ENCODE measurements at places on chromosomes 1 and 21.
A peak's percentile ranks its signal among the peaks of the same experiment; 100 is the strongest.

- DNase-seq: no peak
Observed at GRCh38 chr1:15328351-15329103, 81.2 kb upstream of the EFHD2 start.

DNA sequence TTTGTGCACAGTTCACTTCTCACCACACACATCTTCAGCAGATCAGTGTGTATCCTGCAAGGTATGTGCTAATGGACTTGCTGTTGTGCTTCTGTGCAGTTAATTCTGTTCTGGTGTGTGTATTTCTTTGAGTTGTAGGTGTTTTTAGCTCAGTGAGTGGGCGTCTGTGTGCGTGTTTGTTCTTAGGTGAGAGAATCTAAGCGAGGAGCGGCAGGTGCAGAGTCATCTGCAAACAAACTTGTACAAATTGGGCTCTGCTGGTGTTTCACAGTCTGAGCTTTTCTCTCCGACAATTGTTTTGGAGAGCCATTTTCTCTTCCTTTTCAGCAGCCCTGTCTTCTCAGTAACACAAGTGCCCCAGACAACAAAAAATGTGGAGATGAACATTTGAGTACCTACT is 43.6 kb downstream of the ACP6 start:
- DNase-seq: no peak

GRCh38 chr1:93275634-93276295 is 69.9 kb upstream of the DR1 start:
- DNase-seq: no peak

- no peak for DNase-seq
Observed at GRCh38 chr1:18901147-18901951, 1.0 kb downstream of the ALDH4A1 start.

DNA sequence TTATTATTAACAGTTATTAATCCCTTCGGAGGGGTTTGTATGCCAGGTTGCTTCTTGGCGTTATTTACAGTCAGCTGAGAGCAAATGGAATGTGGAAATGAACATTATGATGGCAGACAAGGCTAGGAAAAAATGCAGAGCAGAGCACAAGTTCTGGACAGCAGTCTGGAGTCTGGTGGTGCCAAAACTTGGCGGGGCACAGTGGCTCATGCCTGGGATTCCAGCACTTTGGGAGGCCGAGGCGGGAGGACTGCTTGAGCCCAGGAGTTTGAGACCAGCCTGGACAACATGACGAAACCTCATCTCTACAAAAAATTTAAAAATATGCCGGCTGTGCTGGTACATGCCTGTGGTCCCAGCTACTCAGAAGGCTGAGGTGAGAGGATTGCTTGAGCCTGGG is 67.6 kb downstream of the CDC7 start:
- no peak for DNase-seq

DNA sequence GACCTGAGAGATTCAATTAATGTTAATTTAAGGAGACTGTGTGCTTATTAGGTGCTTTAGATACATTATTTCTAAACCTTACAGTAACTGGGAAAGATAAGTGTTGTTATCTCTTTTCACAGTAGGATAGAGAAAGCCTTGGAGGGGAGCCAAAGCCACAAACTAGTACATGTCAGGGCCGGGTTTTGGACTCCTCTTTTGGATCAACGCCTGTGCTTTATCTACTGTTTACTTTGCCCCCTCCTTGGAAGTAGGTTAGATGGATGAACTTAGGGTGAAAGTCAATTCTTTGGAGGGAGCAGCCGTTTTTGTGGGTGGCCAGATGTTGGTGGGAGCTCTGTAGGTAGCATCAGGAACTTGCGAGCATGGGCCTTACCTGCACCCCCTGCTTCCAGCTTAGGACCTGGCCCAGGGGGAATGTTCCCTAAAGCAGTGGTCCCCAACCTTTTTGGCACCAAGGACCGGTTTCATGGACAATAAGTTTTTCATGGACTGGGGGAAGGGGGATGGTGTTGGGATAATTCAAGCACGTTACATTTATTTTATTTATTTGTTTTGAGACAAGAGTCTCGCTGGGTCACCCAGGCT is 1.7 kb downstream of the HHAT start:
- no peak for DNase-seq

GRCh38 chr1:1063945-1064831 is 9.9 kb downstream of the RNF223 start:
- DNase-seq: peak; percentile 73

DNA sequence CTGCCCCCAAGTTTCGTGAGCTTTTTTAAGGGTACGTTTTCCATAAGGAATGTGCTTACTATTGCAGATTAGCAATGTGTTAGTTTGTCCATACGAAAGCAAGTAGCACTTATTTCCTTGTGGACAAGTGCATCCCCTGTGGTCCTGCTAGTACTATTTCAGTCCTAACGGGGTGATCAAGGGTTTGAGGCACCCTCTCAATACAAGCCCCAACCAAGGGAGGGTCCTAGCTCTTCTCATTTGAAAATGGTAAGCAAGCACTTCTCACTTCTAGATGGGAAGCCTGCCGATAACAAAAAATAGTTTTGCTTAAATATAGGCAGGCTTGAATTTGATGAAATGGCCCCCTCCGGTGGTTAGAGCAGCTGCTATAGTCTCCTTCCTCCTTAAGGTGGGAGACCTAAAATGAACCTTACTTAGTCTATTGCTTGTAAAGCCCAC is 64.0 kb upstream of the HMCN1 start:
- DNase-seq: no peak

Data from HEK293T (cell line).